Kidney (tissue), 22 donors: ENCODE measurements at places on chromosomes 6 and 20. TPM values are rescaled to one million over a fixed set of nuclear protein-coding genes. Genes with fewer than 3 reads are reported as not detected.
A peak's percentile ranks its signal among the peaks of the same experiment; 100 is the strongest.

DNA sequence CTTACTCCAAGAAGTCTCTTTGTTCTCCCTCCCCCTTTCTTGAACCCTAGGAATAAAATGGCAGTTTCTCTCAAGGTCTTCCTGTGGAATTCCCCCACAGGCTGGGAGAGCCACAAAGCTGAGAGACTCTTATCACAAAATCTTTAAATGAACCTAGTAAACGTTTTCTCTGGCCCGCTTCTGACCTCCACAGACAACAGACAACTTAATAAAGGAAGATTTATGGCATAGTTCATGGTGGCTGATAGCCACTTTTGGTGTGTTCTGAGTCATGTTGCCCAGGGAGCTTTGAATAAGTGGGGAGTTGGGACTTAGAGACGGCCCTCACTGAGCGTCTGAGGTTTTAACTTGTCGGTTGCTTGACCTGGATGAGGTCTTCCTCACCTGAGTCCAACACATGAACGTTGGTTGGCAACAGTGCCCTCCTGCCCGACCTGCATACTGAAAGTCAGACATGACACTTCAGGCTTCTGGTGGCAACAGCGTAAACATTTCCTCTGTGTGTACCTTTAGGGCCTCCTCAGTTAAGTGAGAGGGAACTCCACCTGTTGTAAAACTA, 124.1 kb downstream of the FOXO3 start:
- no peak for DNase-seq

- DNase-seq: no peak
Observed at GRCh38 chr6:31882344-31882743, 3.5 kb upstream of the SLC44A4 start.

DNA sequence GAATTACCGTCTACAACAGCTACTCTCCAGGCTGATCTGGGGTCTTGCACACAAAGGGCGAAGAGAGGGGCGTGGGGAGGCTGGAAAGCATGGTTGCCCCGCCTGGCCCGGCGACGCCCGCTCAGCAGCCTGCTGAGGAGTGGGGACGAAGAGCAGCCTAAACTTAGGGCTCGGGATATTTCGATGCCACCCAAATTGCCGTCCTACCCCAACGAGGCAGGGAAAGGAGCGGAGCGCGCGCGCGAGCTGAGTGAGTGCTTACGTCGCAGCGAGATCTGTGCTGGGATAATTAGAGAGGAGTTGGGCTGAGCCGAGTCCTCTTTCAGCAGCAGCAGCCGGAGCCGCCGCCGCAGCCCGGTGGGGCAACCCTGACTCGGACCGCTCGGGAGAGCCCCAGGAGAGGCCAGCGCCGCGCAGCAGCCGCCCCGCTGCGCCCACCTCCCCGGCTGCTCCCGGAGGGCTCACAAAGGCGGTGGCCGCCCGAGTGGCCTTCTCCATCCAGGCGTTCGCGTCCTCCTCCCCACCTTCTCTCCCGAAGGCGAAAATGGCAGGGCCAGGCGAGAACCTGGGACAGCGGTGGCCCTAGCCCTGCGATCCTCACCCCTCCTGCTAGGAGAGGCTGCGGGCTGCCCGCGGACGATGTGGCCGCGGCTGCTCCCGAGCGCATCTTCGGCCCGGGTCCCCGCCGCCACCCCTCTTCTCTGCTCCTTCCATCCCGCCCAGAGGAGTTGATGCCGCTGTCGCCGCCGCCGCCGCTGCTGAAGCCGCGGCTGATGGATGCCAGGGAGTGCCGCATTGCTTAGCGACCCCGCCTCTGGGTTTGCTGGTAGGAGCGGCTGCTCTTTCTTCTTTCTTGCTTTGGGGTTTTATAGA, at the start of gene CLVS2:
Gene CLVS2 (plus strand): TSS at position 315 of the 873 bp plus-strand sequence. CDS start 1,543 bp downstream, outside the sequence.
- peak; percentile 68 for DNase-seq

GRCh38 chr6:12361042-12361765, 71.0 kb downstream of the EDN1 start:
- no peak for DNase-seq

GRCh38 chr20:5393218-5393870, 76.6 kb upstream of the PROKR2 start:
- peak; percentile 1 for DNase-seq

DNA sequence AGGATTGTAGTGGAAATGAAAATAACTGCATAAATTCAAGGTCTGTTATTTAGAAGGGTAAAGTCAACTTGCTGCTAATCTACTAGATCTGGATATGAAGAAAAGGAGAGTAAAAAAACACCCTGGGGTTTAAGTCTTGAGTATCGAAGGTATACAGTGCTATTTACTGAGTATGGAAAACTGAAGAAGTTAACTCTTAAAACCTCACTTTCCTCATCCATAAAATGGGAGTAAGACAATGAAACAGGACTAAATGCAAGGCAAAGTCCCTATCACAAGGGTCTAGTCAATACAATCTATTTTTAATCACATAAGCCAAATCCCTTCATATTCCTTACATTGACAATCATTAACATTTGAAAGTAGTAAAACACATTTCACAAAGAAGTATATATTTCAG, 2.2 kb downstream of the FBXO5 start:
- no peak for DNase-seq

DNA sequence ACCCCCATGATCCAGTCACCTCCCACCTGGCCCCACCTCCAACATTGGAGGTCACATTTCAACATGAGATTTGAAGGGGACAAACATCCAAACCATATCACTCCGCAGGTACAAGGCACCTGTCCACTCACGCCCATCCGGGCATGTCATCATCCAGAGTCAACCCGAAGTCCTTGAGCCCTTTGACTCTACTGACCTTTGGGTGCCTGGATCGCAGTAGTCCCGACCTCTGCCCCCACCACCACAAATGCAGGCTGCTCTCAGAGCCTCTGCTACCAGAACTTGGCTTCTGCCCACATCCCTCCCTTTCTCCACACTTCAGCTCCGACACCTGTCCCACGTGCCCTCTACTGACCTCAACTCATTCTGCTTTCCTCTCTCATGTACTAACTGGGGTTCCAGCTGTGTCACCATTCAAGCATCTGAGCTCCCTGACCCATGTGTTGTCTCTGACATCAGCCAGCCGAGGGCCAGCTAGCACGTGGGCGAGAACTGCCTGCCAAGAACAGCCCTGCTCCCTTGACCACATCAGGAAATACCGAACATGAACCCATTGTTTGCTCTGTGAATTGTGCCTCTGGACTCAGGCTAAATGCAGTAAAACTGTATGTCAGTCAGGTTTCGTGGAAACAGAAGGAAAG, 498.3 kb upstream of the SULF2 start:
- no peak for DNase-seq

DNA sequence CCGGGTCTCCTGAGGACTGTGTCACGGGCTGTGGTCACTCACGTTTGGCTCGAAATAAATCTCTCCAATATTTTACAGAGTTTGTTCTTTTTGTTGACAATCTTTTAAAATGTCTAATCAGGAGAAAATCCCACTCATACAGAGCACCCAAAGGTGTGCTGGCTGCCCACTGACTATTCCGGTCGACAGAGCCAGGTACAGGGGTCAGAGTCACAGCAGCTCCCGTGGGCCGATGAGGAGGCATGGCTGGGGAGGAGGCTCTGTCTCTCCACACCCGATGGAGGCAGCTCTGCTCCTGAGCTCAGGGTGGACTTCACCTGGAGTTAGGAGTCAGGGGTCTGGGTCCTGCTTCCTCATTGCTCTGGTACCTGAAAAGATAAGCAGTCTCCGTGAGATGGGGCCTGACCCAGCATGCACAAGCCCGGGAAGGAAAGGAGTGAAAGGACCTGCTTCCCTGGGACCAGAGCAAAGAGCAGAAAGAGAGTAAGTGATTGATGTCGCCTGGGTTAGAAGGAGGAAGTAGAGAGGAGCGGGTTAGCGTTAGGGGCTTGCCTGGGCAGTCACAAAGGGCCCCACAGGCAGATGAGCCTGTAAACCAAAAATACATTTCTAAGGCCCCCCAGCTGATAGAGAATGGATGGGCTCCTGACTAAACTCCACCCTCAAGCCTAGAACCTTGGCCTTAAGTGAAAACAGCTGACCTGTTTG, 53.5 kb upstream of the UNC93A start:
- peak; percentile 48 for DNase-seq

GRCh38 chr6:121201105-121201504, 133.2 kb downstream of the TBC1D32 start:
- no peak for DNase-seq

- DNase-seq: no peak
Observed at GRCh38 chr6:55089325-55089724, 85.0 kb upstream of the HCRTR2 start.

GRCh38 chr6:64679416-64679815, 1027.6 kb downstream of the EYS start:
- no peak for DNase-seq

- no peak for DNase-seq
Observed at GRCh38 chr20:18778690-18779392, 34.7 kb upstream of the SCP2D1 start.

GRCh38 chr20:39822667-39823066, 860.5 kb downstream of the DHX35 start:
- no peak for DNase-seq

GRCh38 chr6:132893772-132894490, 79.6 kb downstream of the RPS12 start:
- no peak for DNase-seq

GRCh38 chr20:47704746-47705496, 80.4 kb downstream of the SULF2 start:
- DNase-seq: no peak

DNA sequence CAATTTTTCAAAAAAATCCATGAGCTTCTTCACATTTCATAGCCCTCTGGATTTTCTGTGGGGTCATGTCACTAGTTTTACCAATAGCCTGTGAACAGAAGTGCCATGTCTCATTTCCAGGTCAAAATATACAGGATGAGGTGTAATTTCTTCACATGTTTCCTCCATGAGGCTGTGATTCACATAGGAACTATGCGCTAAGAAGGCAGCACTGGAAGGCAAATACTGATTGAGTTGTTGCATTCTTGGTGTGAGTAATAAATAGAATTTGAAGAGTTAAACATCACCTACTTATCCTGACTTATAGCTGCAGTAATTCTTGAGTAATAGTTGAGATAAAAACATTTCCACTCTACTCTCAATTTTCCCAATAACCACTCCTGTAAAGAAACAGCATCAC, 442.3 kb downstream of the HAO1 start:
- no peak for DNase-seq

- no peak for DNase-seq
Observed at GRCh38 chr20:10509376-10509775, 74.3 kb downstream of the SLX4IP start.

DNA sequence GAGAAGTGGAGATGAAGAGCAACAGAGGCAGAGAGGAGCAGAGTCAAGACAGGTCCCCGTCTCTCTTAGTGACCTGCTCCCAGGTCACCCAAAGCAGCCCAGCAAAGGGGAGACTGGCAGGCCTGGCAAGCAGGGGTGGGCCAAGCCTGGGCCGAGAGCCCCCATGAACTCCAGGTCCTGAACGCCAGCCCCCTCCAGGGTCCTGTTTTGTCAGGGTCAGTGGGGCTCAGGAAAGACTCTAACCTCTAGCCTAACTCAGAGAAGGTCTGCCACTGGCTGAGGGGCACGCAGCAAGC, 1.2 kb downstream of the NECAB3 start:
- no peak for DNase-seq

- no peak for DNase-seq
Observed at GRCh38 chr6:474453-475185, 83.1 kb downstream of the IRF4 start.

- no peak for DNase-seq
Observed at GRCh38 chr20:54435015-54435414, 40.4 kb upstream of the DOK5 start.

The MAP3K4 gene
- total RNA-seq: 52.8 TPM

The FAM50B gene
- total RNA-seq: 13.2 TPM

The CCN2 gene
- total RNA-seq: 64.1 TPM

The ZBTB46 gene
- 24.0 TPM for total RNA-seq

The HLA-G gene
- 0.35 TPM for total RNA-seq

The ALDH5A1 gene
- 10.4 TPM for total RNA-seq

The SAPCD1 gene
- total RNA-seq: 6.5 TPM

The GJA10 gene
- total RNA-seq: not detected

The CLPSL2 gene
- total RNA-seq: not detected

The RTN4IP1 gene
- total RNA-seq: 8.9 TPM

The RNF217 gene
- total RNA-seq: 18.7 TPM
